ENCODE measurements at places on chromosomes 5 and 9.

DNA sequence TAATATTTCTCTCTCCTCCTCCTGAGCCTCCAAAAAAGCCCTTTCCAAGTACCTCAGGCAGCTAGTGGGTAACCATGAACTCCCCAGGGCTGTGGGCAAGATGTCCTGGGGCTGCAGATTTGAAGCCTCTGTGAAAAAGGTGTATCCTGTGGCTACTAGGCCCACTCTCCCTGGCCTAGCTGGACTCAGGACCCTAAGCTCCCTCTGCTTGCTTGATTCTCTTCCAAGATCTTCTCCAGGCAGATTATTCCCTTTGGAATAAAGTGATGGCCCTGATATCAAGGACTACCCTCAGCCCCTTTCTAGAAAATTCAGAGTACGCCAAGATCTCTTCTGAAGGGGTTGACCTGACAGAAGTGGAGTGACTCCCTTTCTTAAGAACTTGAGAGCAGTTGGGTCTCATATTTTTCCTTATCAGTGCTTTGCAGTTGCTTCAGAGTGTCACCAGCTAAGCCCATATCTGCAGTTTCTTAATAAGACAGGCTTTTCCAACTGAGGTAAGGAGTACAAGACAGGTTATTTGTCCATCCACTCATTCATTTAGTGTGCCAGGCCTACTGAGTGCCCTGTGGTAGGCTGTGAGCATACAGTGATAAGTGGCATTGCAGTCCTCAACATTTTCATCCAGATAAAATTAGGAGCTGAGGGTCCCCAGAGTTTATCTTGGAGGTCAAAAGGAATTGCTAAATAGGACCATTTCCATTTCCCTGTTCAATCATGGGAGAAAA, 42.5 kb downstream of the CYSTM1 start:
- DNase-seq = no peak

- DNase-seq = no peak
Observed at GRCh38 chr5:92500752-92501151, 1080.3 kb downstream of the NR2F1-AS1 start.

DNA sequence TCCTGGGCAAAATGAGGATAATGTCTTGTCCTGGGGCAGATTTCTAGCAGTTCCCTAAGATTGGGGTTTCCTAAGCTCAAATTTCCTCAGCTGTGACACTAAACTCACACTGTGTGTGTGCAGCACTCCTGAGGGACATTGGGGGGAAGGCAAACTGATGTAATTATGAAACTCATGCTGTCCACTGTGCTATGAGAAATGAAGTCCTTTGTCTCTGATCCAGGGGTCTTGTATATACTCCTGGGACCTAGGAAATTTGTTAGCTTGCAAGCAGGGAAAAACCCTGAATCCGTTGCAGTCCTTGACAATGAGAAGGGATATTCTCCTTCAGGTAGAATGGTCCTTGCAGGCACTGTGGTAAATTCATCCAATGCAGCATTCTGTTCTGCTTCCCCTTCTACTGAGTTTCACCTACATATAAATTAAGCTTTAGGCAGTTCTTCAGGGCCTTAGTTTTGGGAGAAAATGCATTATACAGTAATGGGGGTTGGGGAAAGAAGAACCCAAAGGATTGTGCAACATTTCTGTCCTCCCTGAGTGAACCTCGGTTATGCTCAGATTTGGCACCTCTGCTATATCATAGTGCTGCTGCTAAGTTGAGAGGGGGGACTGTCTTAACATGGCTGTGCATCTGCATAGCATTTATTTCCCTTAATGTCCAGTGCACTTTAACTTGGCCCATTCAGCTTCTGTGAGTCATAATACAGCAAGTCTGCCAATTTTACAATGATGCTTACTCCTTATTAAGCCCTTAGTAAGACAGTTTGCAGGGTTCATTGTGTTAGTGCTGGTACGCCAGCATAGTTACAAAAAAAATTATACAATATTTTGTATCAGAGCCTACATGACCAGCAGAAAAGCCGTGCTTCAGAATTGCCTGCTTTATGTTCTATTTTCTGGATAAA, 80.2 kb downstream of the PJA2 start:
- no peak for DNase-seq

- DNase-seq = peak; percentile 88
Observed at GRCh38 chr5:95960667-95961616, 709 bp downstream of the ELL2 start.

All from CD8-positive, alpha-beta T cell (primary cell).